Stimulated activated CD8-positive, alpha-beta memory T cell treated with anti-CD3 and anti-CD28 coated beads, Interleukin-15, amount 100 ng/mL, for 48 hours (primary cell): ENCODE measurements at places on chromosomes 1 and 21.

DNA sequence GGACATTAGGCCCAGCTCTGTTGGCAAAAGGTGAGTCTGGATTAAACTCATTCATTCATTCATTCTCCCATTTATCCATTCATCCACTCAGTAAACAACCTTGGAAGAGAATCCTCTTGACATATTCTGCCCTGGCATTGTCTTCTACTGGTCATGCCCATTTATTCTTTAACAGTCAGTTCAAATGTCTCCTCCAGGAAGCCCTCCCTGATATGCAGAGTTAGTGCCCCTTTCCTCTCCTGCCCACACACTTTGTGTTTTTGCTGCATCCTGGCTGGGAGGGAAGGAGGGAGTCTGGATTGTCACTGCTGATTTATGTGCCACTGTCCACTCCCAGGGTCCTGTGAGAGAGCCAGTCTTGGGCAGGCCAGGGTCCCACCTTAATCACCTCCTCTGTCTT, 600.3 kb downstream of the MATN1 start:
- no peak for DNase-seq

DNA sequence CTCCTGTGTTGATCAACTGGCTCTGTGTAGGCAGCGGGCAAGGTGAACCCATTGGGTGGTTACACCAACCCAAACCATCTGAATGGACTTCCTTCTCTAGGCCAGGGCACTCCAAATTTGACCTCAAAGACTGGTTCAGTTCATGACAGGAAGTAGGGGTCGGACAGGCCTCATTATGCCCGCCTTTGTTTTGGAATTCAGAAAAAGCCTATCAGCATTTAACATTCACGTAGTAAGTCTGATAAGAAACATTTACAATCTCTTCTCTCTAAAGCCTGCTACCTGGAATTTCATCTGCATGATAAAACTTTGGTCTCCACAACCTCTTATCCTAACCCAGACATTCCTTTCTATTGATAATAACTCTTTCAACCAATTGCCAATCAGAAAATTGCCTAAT, 97.1 kb upstream of the ETV3 start:
- no peak for DNase-seq

DNA sequence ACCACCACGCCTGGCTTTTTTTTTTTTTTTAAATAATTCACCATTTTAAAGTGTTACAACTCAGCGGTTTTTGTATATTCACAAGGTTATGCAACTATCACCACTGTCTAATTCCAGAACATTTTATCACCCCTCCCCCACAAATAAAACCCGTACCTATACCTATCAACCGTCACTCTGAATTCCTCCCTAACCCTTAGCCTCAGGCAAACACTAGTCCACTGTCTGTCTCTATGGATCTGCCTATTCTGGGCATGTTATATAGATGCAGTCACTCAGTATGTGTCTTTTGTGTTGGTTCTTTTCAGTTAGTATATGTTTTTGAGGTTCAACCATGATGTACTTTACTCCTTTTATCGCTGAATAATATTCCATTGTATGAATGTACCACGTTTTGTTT, 19.3 kb upstream of the GRHL3 start:
- DNase-seq = no peak

GRCh38 chr1:60152891-60153290, 79.3 kb upstream of the C1orf87 start:
- no peak for DNase-seq
